Kidney (tissue), 22 donors: ENCODE measurements at places on chromosomes 1 and 21.

- DNase-seq, result no peak
Measured at GRCh38 chr1:212428496-212428895, 4.2 kb upstream of the NENF start.

DNA sequence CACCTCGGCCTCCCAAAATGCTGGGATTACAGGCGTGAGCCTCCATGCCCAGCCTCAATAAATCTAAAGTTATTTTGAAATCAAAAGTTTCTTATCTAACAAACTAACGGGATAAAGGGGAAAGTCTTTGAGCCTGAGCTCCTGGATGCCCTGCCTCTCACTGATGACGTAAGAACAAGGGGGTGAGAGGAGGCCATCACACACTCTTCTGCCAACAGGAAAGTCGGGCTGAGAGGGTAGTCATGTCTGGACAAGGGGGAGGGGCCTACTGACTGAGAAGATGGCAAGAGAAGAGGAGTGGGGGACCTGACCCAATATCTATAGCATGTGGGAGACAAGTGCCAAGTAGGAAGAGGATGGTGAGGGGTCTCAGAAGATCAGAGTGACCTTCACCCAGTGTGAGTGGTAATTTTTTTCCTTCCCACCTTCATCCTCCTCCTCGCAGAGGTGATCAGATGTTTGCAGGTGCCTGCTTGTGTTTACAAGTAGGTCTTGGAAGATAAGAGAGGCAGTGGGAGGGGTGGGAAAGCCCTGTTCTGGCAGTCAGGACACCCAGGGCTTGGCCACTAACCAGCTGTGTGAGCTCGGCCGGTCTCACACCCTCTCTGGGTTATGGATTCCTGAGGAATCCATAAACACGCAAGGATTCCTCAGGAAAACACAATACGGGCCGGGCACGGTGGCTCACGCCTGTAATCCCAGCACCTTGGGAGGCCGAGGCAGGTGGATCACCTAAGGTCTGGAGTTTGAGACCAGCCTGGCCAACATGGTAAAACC is 9.6 kb downstream of the UQCRHL start:
- no peak for DNase-seq

- no peak for DNase-seq
Measured at GRCh38 chr1:230424391-230425251, 1.5 kb downstream of the PGBD5 start.

GRCh38 chr1:65341381-65341780 is 32.0 kb downstream of the DNAJC6 start:
- no peak for DNase-seq

- DNase-seq, result no peak
Measured at GRCh38 chr1:227925582-227926198, 22.0 kb downstream of the WNT9A start.
